ENCODE measurements at places on chromosomes 5 and 9.

DNA sequence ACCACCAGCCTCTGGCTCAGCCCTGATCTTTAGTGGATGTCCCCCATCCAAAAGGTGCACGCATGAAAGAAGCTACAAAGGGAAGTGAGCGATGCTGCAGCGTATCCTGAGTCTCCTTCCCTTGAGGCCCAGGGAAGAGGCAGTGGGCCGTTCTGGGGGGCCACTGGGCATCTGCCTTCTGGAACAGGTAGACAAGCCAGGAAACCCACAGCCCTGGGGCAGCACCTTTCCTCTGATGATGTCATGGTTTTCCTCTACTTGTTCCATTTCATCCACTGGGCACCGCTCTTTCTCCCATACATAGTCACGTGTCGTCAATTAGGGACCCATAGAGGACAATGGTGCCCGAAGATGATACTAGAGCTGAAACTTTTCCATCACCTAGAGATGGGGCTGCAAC is 194.0 kb upstream of the IRX1 start:
- no peak for DNase-seq

DNA sequence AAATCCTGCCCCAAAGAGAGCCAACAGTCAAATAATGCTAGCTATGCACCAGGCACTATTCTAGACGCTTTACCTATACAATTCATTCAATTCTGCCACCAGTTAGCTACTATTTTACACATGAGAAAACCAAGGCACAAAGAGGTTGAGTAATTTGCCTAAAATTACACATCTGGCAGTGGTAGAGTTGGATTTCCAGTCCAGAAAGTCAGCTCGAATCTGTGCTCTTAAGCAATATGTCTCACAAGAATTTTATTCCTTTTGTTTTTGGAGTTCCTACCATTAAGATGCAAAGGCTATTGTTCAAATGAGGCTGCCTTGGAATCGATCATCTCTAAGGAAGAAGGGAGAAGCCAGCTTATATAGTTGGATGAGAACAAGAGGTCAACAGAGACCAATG is 256.9 kb upstream of the RASA1 start:
- no peak for DNase-seq

DNA sequence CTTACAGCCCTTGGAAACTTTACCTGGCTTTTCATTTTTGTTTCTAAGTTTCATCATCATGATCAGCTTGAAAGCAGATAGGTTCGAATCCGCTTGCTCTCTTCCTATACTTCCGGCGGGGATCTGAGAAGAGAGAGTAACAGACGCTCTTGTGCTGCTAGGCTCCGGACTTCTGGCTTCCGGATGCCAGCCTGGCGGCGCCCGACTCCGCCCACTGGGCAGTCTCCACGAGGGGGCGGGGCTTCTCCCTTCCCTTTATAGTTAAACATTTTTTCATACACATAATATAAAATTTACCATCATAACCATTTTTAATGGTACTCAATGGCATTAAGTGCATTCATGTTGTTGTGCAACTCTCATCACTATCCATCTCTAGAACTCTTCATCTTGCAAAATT is 49.5 kb upstream of the ELOVL7 start:
- no peak for DNase-seq

DNA sequence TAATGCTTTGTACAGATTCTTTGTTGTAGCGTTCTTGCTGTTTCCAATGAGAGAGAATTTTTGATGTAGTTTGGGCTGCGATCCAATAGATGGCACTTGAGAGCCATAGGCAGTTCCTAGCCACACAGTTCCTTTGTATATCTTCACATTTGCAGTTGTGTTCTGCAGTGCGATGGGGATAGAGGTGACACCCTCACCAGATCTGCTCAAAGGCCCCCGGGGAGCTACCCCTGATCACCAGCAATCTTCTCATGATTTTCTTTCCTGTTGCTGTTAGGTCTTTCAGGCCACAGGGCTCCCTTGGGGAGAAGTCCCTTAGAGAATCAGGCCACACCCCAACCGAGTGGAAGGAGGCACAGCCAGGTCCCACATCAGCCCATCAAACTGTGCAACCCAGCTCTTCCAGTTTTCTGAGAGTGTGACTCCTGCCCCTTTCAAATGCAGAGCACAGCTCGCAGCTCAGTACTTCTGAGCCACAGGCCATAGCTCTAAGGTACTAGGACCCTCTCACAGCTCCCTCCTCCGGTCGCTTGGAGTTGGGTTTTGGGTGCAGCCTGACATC is 353.7 kb downstream of the SLCO4C1 start:
- peak; percentile 53 for DNase-seq

GRCh38 chr9:87944096-87944495 is 26.3 kb downstream of the SPATA31C1 start:
- no peak for DNase-seq
